Lower lobe of right lung (tissue), 2 donors: ENCODE measurements at places on chromosomes 3 and 15. TPM values are rescaled to one million over a fixed set of nuclear protein-coding genes. Genes with fewer than 3 reads are reported as not detected.

GRCh38 chr3:184716622-184717398 lies 4.9 kb upstream of the MAGEF1 start:
- DNase-seq: no peak

DNA sequence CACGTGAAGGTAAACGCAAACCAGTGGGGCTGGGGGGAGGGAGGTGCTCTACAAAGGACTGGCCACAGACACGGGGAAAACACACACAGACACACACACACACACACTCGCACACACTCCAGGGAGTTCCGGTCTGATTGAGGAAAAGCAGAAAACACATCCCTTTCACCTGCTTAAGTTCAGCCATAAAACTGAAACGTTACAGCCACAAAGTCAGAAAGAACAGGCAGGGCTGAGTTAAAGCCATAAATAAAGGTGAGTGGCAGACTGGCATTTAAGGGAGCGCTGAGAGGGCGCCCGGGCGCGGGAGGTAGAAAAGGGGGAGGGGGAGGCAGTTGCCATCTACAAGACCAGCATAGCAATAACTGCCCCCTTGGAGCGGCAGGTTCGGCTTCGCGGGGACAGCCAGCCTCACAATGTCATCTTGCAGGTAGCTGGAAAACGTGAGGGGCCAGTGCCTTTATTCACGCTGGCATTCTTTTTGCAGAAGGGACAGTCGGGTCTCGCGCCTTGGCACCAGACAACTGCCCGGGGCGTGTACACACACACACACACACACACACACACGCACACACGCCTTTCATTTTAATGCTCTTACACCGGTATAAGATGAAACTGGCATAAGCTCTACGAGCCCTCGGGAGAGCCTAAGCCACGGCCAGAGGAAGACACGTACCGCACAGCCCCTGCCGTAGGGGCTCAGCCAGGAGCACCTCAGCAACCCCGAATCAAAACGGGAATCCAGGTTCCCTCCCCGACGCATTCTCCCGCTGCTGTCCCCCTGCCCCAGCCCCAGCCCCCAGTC lies 866 bp downstream of the TNIK start:
- DNase-seq: peak; percentile 59

- DNase-seq: no peak
These were observed 63.8 kb downstream of the LPP start for GRCh38 chr3:188217726-188218125.

DNA sequence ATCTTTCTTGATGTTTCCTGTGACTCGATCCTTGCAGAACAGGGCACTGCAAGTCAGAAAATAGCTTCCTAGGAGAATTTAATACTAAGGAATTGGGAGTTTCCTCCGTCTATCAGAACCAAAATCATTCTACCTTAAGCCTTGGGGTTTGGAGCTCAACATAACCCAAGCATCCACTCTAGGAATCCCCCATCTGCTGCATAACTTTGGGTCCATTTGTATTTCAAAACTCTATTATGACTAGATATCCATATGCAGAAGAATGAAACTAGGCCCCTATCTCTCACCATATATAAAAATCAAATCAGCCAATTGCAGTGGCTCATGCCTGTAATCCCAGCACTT lies 61.7 kb upstream of the AKAP13 start:
- DNase-seq: no peak

DNA sequence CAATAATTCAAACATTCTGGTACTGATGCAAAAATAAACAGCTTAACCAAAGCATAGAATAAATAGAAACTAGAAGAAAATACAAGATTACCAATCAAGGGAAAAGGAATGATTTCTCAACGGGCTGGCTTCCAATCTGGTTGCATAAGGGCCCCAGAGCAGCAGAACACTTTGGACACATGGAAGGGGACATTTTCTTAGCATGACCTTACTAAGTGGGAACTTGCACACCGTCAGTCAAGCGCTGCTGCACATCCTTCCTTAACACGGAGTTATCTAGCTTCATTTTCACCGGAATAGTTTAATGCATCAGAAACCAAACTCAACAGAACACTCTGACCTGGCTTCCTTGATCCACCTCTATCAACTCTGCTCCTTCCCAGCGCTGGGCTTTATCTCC lies 388.5 kb downstream of the VPS13C start:
- no peak for DNase-seq

GRCh38 chr3:10625323-10625722 lies 119.9 kb upstream of the ATP2B2 start:
- DNase-seq: no peak

- no peak for DNase-seq
These were observed 278.1 kb downstream of the THSD4 start for GRCh38 chr15:71393383-71393782.

- DNase-seq: no peak
These were observed 48.5 kb downstream of the PXYLP1 start for GRCh38 chr3:141280086-141280485.

GRCh38 chr3:33389908-33390307 lies 50.3 kb downstream of the UBP1 start:
- DNase-seq: no peak

GRCh38 chr3:105733356-105733755 lies 135.5 kb downstream of the CBLB start:
- no peak for DNase-seq

Gene SSUH2
- not detected for total RNA-seq

Gene CORO2B
- 6.8 TPM for total RNA-seq

Gene ERICH6
- total RNA-seq: not detected

Gene SERINC4
- not detected for total RNA-seq

Gene ELL3
- total RNA-seq: 5.1 TPM

Gene PLEKHO2
- 68.3 TPM for total RNA-seq

Gene CEP63
- 20.6 TPM for total RNA-seq

Gene DUOXA1
- 131 TPM for total RNA-seq

Gene LTK
- total RNA-seq: 25.9 TPM
